ENCODE measurements at places on chromosomes 4 and X.
A peak's percentile ranks its signal among the peaks of the same experiment; 100 is the strongest.

DNA sequence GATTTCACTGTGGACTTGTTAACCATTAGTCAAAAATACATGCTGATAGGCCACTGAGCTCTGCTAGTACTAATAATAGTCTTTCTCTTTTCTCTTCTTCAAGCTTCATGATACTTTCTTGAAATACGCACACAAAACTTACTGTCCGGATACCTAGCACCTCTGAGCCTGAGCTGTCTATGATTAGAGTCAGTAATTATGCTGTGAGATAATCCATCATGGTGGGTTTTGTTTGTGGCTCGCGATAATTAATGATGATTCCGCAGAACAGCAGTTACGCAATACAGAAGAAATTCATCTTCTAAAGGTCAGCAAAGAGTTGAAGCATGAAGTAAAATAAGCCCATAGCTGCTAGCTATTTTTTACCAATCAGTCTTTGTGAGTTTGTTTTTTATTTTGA lies 511.5 kb upstream of the GALNT7 start:
- no peak for DNase-seq

DNA sequence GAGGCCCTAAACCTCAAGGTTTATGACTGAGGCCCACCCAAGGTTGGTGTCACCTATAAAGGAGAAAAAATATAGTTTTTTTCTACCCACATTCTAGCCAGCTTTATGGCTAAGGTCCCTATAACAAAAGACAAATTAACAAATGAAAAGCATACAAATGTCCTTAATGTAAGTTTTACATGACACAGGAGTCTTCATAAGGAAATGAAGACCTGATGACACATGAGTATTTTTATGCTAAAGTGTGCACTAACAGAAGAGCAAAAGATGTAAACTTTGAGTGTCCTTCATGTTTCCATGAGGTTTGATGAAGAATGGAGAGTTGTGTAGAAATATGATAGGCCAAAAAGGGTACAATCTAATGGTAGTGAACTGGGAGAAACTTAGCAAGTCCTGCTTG lies 114.7 kb upstream of the INTU start:
- DNase-seq = no peak

DNA sequence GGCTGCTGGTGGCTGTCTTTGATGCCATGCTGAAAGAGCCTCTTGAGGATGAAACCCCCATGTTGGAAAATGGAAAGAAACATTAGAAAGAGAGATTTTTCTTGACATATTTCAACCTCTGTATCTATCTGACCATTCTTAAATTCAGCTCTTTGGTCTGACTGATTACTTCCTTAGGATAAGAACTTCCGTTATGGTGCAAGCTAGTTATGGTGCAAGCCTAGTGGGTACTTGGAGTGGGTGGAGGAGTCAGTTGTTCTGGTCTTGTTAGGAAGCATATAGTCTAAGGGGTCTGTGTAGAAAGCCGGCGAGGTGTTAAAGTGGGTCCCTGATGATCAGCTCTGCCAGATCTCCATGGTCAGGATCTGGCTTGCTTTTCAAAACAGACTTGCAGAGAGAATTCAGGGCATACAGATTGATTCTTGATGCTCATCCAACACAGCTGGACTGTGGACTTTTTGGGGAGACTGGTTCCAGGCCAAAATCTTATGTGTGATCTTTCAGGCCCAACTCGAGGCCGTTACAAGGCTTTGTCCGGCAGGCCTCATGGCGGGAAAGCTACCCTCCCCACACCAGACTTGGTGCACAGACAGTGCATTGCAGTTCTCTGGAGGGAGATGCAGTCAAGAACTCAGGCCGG lies 82.8 kb upstream of the BOD1L1 start:
- no peak for DNase-seq

- no peak for DNase-seq
Observed at GRCh38 chr4:135934026-135934425, 1598.3 kb downstream of the PCDH18 start.

DNA sequence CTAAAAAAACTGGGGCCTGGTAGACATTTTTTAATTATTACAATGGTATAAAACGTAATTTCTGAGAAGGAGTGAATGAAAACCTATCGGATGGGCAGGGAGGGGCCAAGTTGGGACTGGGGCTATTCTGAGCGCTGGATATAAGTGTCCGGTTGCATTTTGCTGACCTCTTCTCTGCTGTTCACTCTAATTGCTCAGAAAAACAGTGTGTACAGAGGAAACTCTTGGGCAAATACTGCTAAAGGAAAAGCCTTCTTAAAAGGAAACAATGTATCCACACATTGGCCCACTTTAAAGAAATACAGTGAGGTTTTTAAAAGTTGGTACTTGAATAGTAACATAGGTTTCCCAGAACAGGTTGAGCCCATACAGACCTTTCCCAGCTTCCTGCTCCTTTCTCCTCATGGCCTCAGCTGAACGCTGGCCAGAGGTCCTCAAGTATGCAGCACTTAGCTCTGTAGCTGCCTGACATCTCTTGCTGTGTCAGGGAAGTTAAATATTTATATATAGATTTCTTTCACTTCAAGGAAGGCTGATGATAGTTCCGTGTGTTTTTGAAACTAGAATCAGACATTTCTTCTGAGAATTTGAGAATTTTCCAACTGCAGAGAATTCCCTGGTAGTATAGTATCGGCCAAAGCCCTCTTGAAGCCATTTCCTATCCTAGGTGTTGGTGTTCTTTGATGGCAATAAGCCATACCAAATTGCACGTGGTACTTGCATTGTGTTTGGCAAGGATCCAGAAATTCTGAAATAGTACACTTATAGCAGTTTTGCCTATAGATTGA lies 97.1 kb upstream of the SLC4A4 start:
- DNase-seq = no peak

GRCh38 chrX:72094894-72095293 lies 36.8 kb downstream of the RTL5 start:
- DNase-seq = peak; percentile 45

GRCh38 chrX:137563681-137564651 lies 2.0 kb upstream of the ZIC3 start:
- DNase-seq = no peak

GRCh38 chr4:44150091-44150576 lies 298.5 kb downstream of the KCTD8 start:
- DNase-seq = no peak

DNA sequence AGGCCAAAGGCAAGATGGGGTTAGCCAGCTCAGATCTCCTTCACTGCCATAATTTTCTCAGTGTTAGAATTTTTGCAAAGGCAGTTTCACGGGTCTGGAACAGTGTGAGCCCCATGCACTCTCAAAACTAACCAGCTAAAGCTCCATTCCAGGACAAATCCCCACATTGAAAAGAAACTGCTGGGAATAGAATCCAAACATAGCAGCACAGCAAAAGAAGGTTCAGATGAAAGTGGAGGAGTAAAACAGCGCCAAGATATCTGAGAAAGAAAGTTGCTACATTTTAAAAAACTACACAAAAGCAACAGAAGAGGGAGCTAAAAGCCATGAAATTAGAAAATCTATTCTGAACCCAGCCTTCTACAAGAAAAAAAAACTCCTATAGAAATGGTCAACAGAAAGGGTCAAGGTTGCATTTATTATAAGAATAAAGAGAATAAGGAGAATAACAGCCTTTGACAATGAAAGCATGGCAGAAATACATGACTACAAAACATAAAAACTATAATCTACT lies 39.6 kb upstream of the SLC7A3 start:
- no peak for DNase-seq

DNA sequence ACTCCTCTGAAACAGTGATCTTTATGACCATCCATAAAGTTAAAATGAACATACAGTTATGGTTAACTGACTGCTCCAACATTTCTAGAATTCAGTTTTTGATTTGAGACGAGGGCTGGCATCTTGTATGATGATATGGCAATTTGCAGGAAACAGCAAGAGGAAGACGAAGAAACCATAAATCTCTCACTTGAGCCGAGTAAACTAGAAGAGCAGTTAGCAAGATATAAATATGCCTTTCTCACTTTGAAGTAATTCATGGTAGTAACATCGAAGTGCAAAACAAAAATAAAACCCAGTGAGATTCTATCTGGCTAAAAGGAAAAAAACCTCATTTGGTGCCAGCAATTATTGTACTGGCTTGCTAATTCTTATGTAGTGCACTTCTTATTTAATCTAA lies 139.0 kb upstream of the SPRY1 start:
- no peak for DNase-seq

DNA sequence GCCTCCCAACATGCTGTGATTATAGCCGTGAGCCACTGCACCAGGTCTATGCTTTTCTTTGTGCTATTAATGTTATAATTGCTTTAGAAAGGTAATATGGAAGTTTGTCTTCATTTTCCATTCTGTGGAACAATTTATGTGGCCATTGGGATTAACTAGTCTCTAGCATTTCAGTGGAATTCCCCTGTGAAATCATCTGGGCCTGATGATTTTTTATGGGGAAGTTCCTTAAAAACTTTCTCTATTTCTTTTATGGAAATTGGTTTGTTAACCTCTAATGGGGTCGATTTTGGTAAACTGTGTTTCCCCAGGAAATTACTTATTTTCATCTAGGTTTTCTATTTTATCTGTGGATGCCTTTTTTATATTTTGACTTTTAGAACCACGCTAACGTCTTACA lies 11.3 kb downstream of the TIMP1 start:
- DNase-seq = no peak

DNA sequence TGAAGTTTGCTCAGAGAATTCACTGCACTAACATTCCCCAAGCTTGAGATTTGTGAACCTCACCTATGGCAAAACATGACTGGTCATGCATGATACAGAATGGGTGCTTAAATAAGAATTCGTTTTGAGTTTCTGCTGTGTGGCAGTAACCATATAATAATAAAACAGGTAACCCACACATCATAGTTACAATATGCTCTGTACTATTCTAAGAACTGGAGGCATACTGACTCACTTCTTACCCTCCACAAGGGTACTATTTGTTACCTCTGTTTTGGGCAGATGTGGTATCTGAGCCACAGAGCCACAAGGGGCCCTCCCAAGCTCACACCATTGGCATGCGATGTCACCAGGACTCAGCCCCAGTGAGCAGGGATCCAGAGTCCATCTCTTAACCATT lies 17.6 kb downstream of the SLC2A9 start:
- DNase-seq = no peak

DNA sequence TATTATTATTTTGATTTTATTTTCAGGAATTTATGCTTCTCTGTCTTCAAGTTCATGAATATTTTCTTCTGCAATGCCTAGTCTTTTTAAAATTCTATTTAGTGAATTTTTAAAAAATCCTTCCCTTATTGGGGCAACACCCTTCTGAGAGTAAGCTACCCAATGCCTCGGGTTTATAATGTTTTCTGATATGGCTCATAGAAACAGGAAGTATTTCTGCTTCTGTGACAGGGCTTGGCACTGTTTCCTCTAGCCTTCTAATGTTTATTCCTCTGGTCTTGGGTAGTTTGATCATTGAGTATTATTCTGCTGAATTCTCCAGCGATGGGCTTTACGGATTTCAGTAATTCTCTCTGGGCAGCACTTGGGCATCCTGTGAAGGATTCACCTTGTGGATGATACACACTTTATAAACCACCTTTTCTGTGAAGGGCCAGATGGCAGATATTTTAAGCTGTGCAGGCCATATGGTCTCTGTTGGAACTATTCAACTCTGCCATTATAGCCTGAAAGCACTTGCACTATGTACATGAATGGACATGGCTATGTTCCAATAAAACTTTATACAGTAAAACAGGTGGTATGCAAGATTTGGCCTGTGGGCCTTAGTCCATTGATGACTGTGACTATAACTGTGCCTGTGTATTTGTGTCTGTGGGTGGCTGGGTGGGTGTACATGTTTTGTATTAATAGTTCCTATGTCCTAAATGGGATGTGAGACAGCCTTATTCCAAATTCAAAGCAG lies 95.9 kb upstream of the FAT1 start:
- DNase-seq = no peak

DNA sequence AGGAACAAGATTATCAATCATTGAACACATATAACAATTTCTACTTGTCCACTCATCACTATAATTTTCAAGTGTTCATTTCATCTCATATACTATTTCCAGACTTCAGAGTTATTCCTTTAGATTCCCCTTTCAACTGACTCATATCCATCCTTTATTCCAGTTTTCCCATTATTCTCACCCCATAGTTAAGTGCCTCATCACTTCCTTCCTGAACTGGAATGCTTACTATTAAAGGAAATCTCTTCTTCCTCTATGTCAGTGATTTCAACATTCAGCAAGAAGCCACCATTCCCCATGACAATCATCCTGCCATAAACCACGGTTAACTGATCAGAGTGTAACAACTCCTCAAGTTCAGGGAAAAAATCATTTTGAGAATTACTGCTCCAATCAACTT lies 198.9 kb downstream of the FBXO8 start:
- no peak for DNase-seq

- no peak for DNase-seq
Observed at GRCh38 chr4:41009411-41009810, 204.9 kb downstream of the APBB2 start.

DNA sequence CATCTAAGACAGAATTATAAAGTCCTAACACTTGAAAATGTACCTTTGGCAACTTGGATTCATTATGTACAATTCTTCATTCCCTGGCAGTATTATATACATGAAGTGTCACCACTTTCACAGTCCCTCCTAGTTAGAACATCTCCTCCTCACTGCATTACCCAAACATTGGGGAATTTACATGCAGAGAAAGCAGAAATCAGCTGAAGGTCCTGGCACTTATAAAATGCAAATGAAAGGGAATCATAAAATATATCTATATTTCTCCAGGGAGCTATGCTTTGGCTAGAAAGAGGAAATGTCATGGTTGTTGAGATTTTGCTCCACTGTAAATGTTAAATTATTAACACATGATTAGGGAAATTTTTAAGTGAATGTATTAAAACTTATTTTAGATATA lies 835.6 kb upstream of the SLIT2 start:
- no peak for DNase-seq

- DNase-seq = no peak
Observed at GRCh38 chr4:40613456-40613855, 16.2 kb downstream of the RBM47 start.

GRCh38 chr4:113436360-113436759 lies 325.2 kb downstream of the CAMK2D start:
- no peak for DNase-seq

GRCh38 chrX:84479086-84479485 lies 23.2 kb downstream of the HDX start:
- no peak for DNase-seq

GRCh38 chr4:10866666-10867065 lies 182.1 kb upstream of the CLNK start:
- no peak for DNase-seq

- DNase-seq = no peak
Observed at GRCh38 chr4:102388611-102389010, 43.3 kb upstream of the SLC39A8 start.

DNA sequence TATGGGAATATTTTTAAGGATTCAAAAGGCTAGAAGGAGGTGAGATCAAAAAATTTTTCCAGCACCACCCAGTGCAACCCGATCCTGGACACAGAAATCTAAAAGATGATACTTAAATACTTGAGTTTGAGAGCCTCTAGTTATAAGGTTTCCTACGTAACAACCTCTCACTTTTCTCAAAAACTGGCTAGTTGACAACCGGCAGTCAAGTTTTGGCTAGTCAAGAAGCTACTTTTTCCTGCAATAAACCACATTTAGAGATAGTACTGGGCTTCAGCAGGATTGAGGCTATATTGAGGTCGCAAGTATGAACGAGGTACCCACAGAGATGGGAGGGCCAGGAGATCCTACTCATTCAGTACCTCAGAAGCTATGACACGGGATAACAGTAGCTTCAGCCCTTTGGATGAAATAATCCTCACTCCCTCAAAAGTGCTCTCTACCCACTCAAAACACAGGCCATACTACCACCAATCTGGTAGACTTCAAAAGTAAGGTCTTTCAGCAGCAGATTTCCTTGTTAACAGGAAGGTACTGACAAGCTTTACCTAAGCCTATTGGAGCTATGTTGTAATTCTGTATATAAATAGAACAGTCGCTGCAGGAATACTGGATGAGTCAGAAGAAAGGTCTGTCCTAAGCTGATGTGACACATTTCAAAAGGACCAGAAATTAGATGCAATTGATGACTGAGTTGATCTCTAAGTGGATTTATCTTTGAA lies 1.5 kb upstream of the TSPAN5 start:
- no peak for DNase-seq

All from activated T-cell treated with anti-CD3 and anti-CD28 coated beads, Interleukin-2, amount 50 U/mL, for 24 hours (primary cell).